ENCODE measurements at places on chromosomes 7 and 10.
A peak's percentile ranks its signal among the peaks of the same experiment; 100 is the strongest.

DNA sequence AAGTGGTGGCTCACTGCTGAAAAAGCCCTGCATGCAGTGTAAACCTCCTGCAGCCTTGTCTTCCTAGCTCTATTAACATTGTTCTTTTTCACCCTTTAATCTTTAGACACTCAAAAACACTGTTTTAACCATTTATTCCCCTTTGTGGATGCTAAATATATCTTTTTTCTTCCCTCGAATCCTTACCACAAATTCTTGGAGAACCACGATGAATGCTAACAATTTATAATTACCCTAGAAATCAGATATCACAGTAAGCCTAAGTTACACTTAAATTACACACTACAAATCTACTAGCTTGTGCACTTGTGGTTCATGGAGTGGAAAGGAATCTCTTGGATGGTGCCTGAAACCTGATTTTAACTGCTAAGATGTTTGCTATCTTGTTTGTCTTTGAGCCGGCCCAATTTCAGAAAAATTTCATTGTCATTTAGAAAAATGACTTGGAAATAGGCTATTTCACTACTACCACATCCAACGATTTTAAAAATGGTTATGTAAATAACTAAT, 125.1 kb upstream of the NOBOX start:
- DNase-seq = no peak

- no peak for DNase-seq
Measured at GRCh38 chr10:112952282-112953173, 2.5 kb downstream of the TCF7L2 start.

DNA sequence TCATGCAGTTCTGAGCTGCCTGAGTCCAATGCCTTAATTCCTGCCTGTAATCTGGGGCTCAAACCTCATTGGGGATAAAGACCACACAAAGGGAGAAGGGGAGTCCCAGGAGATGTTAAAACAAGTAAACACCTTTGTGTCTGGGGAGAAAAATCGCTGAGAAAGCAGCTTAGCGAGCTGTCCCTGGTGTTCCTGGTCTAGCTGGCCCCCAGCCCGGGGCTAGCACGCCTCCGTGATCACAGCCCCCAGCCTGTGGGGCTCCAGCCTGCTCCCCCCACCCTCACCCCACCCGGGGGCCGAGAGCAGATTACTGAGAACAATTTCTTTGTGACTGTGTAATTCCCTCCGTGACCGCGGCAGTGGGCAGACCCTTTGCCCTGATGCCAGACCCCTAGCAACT, 24.8 kb downstream of the DPCD start:
- DNase-seq = no peak

DNA sequence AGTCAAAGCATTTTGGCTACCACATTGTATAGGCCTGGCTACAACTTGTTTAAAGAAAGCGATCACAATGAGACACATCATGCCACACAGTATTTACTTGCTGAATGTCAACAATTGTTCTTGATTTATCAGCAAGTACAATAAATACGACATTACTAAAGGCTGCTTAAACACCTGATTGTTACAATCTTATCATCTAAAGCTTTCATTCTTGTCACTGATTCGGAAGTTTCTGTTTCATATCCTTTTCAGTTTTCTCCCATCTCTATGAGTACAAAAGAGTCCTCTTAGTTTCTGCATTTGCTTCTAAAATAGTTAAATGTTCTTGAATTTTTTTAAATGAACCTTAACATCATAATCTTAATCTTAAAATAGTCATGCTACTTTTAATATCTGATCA, 128.1 kb upstream of the LRRN3 start:
- DNase-seq = no peak

DNA sequence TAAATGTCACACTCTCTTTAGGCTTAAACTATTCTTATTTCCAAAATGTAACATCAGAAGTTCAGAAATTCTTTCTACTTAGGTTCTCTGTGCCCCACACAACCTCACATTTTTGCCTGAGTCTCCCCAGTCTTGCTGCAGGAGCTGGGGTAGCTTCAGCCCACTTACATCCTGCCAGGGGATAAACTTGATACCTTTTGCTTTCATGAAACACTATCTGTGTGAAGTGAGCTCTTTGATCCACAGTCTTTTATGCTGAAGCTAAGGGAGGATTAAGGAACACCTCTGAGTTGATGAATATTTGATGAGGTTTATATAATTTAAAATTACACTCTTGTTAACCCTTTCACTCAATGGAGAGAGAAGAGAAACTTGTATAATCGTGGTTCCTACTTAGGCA, 341.0 kb downstream of the AUTS2 start:
- DNase-seq = no peak

DNA sequence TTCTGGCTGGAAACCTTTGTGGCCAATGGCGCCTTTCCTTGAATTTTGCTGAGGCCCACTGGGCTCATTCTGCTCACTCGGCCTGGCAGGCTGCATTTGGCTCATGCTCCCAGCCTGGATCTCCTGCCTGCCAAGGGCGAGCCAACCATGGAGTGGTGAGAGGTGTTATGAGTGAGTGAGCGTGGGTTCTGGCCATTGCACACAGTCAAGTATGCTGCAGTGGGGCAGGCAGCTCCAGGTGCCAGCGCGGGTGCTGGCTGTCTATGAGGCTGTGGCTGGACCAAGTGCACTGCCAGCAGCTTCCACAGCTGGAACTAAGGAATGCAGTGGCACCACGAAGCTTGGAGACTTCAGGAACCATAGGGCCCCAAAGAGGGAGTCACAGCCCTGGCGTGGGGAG, 42.2 kb upstream of the TUBB8 start:
- no peak for DNase-seq

DNA sequence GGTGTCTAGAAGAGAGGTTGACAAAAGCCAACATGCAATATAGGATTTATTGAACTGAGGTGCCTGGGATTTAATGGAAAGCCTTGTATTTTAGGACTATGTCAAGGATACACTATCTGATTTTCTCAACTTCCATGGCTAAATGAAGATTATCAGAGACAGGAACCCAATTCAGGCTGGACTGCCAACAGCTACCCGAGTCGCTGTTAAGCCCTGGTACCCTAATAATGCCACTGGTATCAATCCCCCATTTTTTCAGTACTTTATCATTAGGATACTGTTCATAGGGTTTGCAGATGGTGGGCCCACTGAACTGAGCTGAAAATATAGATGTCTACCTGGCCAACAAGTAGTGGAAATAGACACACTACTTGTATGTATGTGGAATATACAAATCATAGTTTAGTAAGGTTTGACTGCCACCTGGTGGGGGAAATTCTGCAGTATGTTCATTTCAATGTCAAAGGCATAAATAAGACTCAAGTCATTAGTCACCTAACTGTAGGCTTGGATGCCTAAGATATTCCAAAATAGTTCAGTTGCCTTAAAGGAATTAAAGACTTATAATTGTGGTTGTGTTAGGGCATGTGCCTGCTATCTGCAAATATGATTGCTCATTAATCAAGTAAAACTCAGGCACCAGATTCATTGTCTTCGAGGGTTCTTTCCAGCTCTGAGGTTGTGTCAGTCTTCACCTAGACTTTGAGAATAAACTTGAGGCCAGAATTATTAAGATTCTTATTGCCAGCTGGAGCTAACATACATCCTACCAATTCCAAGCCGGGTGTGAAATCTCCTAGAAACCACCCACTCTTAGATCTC, 34.1 kb upstream of the NOBOX start:
- DNase-seq = peak; percentile 4

- no peak for DNase-seq
Measured at GRCh38 chr7:50357426-50357825, 52.9 kb downstream of the IKZF1 start.
